ENCODE measurements at places on chromosomes 1 and 21.

DNA sequence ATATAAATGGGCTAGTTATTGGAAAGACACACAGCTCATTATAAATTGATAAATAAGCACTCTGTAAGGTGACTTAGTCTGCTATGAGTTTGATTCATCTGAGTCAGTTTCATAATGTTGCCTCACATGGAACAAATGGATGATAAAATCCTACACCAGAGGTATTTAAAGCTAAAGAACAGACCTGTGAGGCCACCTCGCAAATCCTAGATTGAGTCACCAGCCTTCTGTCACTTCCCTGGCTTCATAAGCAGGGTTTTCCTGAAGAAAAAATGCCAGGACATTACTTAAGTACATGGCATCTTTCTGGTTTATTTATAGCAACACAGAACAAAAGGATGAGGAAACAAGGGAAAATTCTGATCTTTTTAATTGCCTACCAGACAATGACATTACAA, 18.4 kb downstream of the CD2 start:
- DNase-seq = no peak

- no peak for DNase-seq
These were observed 12.4 kb downstream of the LAMC2 start for GRCh38 chr1:183198463-183198862.

- DNase-seq = no peak
These were observed 189.9 kb downstream of the FOXD2 start for GRCh38 chr1:47627471-47628370.

DNA sequence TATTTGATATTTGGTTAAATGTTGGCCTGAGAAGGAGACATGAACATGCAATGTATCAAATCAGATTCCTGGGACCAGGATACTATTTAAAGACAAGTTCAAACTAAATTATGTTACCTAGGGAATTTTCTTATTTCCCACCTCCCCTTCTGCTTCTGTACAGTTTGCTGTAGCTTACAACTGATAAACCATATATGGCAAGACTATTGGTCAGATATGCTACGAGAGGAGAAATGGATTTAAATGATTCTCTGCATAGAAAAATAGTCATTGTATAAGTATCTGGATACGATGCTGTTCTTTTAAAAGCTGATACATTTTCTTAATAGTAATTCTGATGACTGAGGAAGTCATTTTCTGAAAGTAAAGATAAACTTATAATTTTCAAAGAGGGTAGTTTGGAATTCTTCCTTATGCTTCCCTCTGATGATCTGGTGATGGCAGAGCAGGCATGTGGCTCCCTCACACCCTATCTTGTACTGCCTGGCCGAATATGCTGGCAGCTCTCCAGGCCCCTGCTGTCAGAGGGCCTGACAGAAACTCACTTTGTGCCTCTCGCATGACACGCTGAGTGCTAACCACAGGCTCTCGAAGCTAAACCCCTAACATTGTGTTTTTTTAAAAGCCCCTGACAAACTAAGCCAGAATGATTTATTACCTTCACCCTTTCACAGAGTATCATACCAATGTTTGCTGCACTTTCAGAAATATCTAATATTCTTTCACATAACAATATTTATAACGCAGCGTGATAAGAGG, 19.4 kb downstream of the RRP15 start:
- no peak for DNase-seq

GRCh38 chr1:223780318-223780717, 65.4 kb downstream of the TP53BP2 start:
- no peak for DNase-seq

- DNase-seq = no peak
These were observed 5.4 kb downstream of the TMEM59 start for GRCh38 chr1:54047384-54048305.

GRCh38 chr1:230295367-230295766, 130.8 kb downstream of the PGBD5 start:
- no peak for DNase-seq

DNA sequence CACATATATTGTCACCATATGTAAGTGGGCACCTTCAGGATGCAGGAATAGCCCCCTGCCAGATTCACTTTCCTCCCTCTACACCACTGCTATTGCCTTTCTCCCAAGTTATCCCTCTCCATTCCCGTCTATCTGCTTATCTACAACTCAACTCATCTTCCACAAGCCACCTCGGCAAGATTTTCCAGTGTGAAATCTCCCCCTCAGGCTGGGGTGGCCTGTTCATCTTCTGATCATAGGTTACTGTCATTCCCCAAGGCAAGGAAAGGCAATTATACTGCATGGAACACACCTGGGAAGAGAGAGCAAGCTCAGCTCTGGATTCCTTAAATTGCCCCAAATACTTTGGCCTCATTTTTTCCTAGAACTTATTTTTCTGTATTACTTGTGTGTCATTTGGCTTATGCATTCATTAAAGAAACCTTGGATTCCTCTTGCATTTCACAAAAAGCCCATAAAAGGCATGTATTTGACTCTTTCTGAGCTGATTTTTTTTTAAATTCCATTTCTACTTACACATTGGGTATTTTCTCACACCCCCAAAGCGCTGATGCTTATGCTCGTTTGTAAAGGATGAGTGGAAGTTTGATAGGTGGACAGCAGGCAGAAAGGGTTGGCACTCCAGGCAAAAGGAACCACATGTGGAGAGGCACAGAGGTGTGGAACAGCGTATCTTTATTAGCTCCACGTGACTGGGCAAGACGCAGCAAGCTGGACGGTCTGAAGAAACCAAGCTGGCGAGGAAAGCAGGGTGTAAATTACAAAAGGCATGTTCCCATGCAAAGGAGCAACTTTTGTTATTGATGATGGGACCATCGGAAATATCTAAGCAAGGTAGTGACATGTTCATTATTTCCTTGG, 169.7 kb upstream of the RAB4A start:
- no peak for DNase-seq

DNA sequence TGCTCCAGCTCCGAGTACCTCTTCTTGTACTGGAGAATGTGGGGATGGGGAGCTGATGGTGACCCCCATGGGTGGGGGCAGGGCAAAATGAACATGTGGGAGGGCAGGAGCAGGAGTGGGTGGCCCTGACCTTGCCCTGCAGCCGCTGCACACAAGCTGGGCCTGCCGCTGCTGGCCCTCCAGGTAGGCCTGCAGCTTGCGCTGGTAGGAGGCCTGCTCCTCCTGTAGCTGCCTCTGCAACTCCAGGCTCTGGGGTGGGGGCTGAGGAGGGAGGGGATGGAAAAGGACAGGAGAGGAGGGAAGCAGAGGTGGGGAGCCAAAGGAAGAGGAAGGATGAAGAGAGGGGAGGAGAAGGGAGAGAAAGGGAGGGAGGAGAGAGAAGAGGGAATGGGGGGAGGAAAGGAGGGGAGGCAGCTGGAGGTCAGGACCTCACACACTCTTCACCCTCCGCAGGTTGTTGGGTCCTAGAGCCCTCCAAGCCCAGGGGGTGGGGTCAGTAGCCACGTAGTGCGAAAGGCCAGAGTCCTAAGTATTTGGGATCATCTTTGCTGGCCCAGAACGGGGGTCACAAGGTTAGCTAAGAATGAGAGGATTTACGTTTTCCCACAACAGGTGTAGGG, 22.9 kb downstream of the RNU1-1 start:
- DNase-seq = no peak

DNA sequence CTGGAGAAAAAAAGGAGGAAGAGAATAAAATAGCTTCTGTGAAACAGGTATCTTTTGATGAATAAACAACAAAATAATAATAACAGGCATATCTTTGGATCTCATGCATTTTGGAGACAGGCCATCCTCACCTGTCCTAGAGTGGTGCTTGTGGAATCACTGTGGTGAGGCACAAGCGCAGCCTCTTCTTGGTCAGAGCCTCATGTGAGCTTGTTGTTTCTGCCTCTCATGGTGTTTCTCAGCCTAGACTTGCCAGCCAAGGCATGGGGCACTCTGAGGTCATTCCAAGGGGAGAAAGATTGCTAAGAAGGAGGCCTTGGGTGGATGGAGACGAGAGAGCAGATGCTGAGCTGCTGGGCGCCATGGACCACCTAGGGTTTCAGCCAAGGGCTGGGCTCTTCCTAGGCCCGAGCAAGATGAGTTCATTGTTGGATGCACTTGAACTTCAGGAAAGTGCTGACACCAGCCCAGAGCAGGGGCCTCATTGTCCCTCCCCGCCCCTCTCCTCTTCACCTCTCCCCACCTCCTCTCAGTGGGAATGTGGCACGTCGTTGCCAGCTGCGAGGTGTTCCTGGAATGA, 49.5 kb downstream of the ATP5PO start:
- no peak for DNase-seq

Measured in activated T-cell treated with anti-CD3 and anti-CD28 coated beads for 24 hours (primary cell).